H4 (cell line): ENCODE measurements at places on chromosomes 2 and 18. TPM values are rescaled to one million over a fixed set of nuclear protein-coding genes. Genes with fewer than 3 reads are reported as not detected.

DNA sequence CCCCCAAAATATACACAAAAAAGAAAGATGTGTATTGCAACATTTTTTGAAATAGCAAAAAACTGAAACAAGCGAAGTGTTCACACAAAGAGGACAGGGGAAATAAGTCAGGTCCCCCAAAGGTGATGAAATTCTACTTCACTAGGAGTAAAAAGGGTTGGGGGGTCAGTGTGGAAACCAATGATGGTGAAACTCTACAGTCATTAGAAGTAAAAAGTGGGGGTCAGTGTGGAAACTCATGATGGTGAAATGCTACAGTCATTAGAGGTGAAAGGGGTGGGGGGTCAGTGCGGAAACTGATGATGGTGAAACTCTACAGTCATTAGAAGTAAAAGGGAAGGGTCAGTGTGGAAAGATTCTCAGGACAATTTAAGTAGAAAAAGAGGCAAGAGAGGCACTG is 298.2 kb downstream of the EIPR1 start:
- DNase-seq: no peak

- no peak for DNase-seq
Observed at GRCh38 chr18:79955302-79956075, 4.0 kb upstream of the SLC66A2 start.

DNA sequence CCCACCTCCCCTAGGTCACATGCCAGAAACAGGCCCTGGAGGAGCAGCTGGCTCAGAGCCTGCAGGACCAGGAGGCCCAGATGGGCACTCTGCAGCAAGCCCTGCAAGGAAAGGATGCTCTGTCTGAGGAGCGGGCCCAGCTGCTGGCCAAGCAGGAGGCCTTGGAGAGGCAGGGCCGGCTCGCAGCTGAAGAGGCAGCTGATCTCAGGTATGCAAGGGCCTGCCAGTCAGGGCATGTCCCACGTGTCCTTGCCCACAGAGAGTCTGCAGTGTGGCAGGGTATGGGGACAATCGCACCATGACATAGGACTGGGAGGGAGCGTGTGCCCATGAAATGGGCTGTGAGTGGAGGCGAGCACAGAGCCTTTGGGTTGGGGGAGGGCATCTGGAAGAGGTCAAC is 39.9 kb downstream of the CROCC2 start:
- DNase-seq: no peak

GRCh38 chr18:9380621-9381395 is 46.2 kb downstream of the TWSG1 start:
- DNase-seq: no peak

DNA sequence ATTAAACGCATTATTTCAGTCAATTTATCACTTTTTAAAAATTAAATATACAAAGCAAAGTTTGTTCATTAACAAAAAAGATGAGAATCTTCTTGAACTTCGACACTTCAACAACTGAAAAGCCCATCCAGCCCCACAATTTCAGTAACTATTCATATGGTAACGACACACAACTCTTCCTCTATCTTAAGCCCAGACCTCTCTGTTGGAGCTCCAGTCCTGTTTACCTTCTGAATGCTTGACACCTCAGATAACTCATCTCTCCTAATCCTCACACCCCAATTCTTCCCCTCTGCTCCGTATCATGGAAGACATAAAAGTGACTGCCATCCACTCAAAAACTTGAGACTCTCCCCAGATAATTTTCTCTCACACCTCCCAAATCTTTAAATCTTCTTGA is 12.6 kb downstream of the USP37 start:
- no peak for DNase-seq

Gene VWC2L
- not detected in 2 replicates for total RNA-seq

- DNase-seq: no peak
Observed at GRCh38 chr2:210635257-210635656, 78.9 kb downstream of the CPS1 start.

DNA sequence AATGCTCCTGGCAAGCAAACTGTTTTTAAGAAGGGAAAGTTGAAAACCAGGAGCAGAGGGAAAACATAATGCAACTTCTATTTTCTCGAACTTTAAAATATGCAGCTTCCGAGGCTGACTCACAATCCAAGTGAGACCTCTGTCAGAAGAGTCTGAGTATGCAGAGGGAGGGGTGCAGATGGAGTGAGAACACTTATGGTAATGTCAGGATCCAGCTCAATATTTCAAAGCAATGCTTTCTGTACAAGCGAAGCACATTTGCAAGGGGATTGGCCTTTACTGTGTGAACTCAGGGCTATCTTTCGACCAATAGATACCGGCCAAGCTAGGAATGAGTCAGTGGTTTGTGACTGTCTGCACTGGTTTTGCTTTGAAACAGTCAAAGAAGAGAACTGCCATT is 242.7 kb downstream of the CNTNAP5 start:
- peak; percentile 29 for DNase-seq
